ENCODE measurements at places on chromosomes 13 and 19.
A peak's percentile ranks its signal among the peaks of the same experiment; 100 is the strongest.

DNA sequence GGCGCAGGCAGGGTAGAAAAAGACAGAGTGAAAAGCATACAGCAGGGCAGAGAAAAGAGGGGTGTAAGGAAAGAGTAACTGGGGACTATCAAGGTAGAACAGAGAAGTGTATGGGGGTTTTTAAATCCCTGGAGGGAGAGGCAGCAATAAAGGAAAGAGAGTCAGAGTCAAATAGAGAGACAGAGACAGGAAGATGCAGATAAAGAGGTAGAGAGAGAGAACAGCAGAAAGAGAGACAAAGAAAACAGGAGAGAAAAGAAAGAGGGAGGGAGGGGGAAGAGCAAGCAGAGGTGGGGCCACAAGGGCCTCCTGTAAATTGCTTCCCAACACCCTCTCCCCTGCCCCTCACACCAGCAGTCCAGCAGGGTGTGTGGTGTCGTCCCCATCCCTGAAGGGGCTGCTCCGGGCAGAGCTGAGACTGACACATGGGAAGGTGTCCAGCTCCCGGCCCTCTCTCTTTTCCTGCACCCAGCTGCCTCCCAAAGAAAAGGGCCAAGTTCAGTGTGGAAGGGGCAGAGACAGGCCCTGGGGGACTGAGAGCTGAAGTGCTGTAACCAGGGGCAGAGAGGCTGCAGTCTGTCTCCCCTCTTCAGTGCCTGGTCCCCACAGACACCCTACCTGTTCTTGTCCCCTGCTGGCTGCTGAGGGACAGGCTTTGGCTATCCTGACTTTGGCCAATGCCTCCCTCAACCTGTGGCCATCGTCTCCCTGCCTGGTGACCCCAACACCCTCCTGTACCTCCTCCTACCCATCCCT, 17.4 kb upstream of the POU2F2 start:
- no peak for DNase-seq

DNA sequence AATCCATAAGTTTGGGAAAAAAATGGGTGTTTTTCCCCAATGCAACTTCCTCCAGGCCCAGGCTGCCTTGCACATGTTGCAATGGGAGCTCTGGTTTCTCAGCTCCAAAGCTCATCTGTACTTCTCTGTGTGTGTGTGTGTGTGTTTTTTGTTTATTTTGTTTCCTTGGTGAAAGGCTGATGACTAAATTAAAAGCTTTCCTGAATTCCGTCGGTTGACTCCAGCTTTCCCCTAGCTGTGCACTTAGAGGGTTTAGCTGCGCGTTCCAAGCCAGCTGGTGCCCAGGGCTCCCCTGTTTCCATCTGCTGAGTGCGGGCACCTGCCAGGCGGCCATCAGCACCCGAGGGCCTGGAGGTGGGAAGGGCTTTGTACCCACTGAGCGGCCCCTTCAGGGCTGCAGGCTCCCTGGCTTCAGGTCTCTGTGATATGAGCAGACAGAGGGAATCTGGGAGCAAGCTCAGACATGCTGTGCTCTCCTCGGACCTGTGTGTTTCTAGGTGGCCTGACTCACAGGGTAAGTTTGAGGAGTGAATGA, 129.1 kb upstream of the SOX1 start:
- no peak for DNase-seq

DNA sequence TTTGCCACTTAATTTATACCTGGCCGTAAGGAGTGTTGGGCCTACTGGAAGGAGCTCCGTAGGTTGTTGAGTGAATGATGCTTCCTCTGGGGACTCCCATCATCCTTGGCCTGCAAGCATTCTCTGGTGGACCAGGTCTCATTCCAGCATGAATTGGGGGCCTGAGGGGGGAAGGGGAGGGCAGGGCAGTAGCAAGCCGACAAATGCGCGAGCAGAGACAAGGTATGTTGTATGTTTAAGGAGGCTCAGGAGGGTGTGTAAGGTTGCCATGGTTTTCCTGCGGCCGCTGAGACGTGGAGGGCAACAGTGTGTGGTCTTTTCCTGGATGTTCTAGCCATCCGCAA, 749 bp downstream of the ZNF264 start:
- no peak for DNase-seq

- DNase-seq = no peak
Observed at GRCh38 chr13:48569104-48569666, 36.3 kb upstream of the RCBTB2 start.

DNA sequence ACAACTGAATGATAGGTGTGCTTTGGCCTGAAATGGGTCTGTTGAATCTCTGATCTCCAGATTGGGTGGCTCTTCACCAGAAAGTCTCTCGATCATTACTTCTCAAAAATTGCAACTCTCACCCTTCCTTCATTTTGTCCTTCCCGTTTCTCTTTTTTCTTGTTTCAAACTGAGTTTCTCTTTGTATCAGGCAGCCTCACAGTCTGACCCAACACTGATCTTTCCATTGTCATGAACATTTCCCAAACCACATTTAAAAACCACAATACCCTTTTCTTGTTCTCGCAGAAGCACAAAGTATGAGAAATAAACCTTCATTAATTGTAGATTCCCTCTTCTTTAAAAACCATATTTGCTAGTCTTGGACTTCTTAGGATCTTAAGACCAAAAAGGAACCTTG, 33.6 kb upstream of the HMGB1 start:
- no peak for DNase-seq

DNA sequence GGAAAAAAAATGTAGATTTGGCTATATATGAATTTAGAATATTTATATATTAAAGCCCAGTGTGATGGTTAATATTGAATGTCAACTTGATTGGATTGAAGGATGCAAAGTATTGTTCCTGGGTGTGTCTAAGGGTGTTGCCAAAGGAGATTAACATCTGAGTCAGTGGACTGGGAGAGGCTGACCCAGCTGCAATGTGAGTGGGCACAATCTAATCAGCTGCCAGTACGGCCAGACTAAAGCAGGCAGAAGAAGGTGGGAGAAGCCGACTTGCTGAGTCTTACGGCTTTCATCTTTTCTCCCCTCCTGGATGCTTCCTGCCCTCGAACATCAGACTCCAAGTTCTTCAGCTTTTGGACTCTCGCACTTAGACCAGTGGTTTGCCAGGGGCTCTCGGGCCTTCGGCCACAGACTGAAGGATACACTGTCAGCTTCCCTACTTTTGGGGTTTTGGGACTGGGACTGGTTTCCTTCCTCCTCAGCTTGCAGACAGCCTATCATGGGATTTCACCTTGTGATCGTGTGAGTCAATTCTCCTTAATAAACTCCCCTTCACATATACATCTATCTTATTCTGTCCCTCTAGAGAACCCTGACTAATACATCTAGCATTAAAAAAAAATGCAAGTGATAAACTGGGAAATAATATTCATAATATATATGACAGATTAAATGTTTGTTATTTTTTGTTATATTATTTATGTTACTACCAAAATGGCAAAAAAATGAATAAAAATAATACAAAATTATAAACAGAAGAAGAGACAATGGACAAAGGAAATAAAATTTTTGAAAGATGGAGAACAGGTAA, 122.4 kb downstream of the DLEU7 start:
- no peak for DNase-seq

GRCh38 chr13:110340812-110341444, 33.8 kb downstream of the COL4A2 start:
- DNase-seq = no peak

DNA sequence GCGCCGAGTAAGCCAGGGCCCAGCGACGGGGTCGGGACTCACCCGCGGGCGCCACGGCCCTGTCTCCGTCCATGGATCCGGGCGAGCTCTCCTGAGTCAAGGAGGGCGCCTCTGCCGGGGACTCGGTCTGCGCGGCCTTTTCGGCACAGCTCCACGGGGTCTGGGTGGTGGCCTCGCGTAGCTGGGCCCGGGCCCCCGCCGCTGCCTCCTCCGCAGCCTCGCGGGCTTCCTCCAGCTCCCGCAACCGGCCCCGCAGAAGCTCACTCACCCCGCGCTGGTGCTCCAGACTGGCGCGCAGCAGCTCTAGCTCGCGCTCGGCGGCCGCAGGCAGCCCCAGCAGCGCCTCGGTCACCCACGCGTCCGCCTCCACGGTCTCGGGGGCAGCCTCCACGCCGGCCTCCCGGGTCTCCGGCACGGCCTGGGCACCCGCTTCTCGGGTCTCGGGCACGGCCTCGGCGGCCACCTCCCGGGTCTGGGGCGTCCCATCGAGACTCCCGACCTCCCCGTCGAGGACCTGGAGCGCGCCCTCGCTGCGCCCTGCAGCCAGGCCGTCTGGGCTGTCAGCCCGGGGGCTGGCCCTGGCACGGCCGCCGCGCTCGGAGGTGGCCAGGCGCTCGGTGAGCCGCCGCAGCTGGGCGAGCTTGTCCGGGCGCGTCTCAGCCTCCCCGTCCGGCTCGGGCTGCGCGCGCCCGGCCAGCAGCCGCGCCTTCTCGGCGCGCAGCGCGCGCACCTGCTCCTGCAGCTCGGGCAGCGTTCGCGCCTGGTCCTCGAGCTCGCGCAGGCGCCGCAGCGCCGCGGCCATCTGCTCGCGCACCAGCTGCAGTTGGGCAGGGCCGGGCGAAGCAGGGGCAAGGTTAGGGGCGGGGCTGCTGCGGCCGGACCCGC, 8.4 kb downstream of the KANK3 start:
- DNase-seq = no peak

GRCh38 chr13:27449936-27450828, at the start of gene MTIF3:
Gene MTIF3, minus strand, starts transcription at chr13:27450564. Its CDS starts 10,116 bp downstream, at chr13:27440448.
- DNase-seq = peak; percentile 34

GRCh38 chr13:91745967-91746366, 347.5 kb downstream of the GPC5 start:
- no peak for DNase-seq

- DNase-seq = no peak
Observed at GRCh38 chr19:47699360-47699917, 13.8 kb upstream of the EHD2 start.

- DNase-seq = no peak
Observed at GRCh38 chr19:18666784-18667183, 16.7 kb upstream of the CRTC1 start.

- DNase-seq = no peak
Observed at GRCh38 chr13:106998664-106999063, 430.7 kb upstream of the ARGLU1 start.

- DNase-seq = no peak
Observed at GRCh38 chr19:10719466-10719961, 1.6 kb downstream of the DNM2 start.

DNA sequence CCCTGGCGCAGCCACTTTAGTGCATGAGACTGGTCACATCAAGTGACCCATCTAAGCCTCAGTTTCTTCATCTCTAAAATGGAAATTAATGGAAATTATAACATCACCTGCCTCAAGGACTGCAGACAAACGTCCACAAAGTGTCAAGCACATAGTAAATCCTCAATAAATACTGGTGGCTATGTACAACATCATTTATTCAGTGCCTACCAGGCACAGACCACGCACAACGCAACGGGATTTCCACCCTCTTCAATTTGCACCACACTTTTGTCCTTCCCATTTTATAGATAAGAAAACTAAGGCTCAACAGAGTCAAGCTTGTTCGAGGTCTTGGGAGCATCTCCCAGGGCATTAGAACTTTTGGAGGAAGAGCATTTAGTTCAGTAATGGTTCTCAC, 1.4 kb downstream of the ELAVL1 start:
- no peak for DNase-seq

DNA sequence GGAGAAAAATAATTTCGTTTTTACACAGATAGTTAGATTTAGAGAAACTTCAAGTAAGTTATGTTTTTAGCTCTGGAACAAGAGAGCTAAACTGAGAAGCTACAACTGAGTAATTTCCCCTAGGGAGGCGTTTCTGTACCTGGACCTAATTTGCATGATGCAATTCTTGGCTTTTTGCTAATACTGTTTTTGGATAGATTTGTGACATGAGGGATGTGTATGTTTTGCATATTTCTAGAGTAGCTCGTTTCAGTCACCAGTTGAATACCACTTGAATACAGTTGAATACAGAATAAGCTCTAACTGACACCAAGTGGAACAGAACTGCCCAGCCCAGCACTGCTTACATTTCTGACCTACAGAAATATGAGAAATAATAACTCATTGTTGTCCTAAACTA, 1227.9 kb upstream of the SPRY2 start:
- no peak for DNase-seq

GRCh38 chr19:5622465-5623396, at the start of the genes SAFB and SAFB2:
Gene SAFB, plus strand, starts transcription at chr19:5623083. Its CDS starts 123 bp downstream, at chr19:5623206.
Gene SAFB2, minus strand, starts transcription at chr19:5622776. Its CDS starts 61 bp downstream, at chr19:5622715.
- peak; percentile 95 for DNase-seq

GRCh38 chr19:36221474-36221873, 6.6 kb downstream of the ZNF146 start:
- no peak for DNase-seq

GRCh38 chr19:46288896-46289588, 7.8 kb upstream of the HIF3A start:
- no peak for DNase-seq

DNA sequence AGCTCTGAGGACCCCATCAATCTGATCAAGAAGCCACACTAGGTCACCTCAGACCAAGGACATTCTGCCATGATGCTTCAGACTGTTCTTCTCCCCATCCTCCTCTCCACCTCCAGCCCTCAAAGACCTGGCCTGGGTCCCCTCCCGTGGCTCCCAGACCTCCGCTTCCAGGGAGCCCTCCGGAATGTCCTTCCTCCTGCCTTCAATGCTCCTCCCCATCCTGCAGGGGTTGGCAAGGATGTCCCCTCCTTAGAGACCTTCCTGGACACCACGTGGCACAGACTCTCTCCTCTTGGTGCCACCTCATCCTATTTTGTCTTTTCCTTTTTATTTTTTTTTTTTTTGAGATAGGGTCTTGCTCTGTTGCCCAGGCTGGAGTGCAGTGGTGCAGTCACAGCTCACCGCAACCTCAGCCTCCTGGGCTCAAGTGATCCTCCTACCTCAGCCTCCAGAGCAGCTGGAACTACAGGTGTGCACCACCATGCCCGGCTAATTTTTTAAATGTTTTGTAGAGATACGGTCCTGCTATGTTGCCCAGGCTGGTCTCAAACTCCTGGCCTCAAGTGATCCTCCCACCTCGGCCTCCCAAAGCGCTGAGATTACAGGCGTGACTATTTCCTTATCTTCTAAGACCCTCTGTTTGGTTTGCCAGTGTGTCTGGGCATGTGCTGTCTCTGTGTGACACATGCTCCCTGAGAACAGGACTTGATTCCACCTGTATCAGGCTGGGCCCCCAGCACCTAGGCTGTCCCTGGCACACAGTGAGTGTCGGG, 84.9 kb downstream of the GNG7 start:
- no peak for DNase-seq

DNA sequence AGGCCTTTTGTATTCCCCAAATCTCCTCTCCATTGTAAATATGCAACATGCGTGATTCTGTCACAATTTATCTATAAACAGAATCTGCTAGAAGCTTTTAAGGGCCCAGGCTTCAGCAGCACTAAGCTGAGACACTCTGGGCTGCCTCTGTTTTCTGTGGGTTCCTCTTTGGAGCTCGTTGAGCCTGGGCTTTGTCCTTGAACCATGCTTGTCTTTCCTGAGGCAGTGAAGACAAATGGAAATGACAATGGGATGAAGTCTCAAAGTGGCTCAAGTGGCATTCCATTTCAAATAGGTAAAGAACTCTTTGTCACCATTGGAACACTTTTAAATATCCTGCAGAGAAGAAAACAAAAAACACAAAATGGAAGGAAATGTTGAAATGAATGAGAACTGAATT, 40.3 kb downstream of the RASL11A start:
- no peak for DNase-seq
